Activated CD4-positive, alpha-beta T cell treated with anti-CD3 and anti-CD28 coated beads, Interleukin-2, amount 10 ng/mL, durations not matched to agents 7 days and 5 days (primary cell): ENCODE measurements at places on chromosomes 7 and 10. TPM values are rescaled to one million over a fixed set of nuclear protein-coding genes. Genes with fewer than 3 reads are reported as not detected.

The DNAAF5 gene
- total RNA-seq: 21.0 TPM

The MACC1 gene
- total RNA-seq: 0.22 TPM

The CAMK2B gene
- total RNA-seq: not detected

The MYO3A gene
- not detected for total RNA-seq

The PON3 gene
- total RNA-seq: not detected

The SPDYE9 gene
- not detected for total RNA-seq
